ENCODE measurements at places on chromosomes 5 and 9.

- DNase-seq, result no peak
These were observed 30.8 kb upstream of the REEP2 start for GRCh38 chr5:138408023-138408422.

DNA sequence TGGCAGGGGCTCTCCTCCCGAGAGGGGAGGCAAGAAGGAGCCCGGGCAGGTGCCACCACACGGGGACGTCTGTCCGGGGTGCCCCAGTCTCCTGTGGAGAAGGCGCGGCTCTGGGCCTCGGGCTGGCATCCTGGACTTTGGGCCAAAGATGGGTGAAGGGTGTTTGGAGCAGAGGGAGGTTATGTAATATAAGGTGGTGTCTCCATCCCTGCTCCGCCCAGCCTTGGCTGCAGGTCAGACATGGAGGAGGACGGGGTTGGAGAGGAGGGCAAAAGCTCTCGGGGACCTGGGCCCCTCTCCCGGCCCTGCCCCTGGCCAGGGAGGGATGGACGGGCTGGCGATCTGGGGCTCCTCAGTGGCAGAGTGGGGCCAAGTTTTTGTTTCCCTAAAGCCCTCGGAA, 1.2 kb upstream of the SOHLH1 start:
- DNase-seq, result no peak

GRCh38 chr9:69443178-69443577, 118.2 kb downstream of the ENTREP1 start:
- DNase-seq, result no peak

- no peak for DNase-seq
These were observed 21.7 kb upstream of the NRARP start for GRCh38 chr9:137323531-137324331.

GRCh38 chr5:60262576-60263295, 369.2 kb upstream of the PDE4D start:
- no peak for DNase-seq

DNA sequence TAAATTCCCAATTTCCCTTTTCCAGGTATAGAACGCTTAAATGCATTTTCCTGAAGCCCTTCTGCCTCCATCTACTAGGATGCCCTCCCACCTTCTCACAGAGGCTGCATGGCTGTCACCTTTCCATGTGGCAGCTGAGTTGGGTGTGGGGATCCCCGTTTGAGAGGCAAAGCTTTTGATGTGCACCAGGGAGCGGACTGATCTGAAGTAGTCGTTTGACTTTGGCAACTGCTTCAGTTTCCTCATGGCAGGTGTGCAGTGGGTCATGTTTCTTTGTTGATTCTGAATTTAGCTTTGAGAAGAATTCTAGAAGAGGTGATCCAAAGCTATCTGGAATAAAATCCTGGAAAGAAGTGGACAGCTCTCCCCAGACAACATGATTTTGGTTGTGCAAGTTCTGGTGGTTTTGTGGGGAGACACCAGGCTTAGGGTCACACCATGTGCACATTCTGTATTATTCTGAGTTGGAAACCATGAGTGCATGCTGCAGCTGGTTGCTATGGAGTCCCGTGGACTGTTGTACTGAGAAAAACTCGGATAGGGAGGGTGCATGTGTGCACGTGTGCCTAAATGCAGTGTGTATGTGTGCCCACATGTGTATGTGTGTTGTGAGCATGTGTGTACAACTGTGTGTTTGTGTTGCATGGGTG, 63.5 kb downstream of the GADD45G start:
- no peak for DNase-seq

DNA sequence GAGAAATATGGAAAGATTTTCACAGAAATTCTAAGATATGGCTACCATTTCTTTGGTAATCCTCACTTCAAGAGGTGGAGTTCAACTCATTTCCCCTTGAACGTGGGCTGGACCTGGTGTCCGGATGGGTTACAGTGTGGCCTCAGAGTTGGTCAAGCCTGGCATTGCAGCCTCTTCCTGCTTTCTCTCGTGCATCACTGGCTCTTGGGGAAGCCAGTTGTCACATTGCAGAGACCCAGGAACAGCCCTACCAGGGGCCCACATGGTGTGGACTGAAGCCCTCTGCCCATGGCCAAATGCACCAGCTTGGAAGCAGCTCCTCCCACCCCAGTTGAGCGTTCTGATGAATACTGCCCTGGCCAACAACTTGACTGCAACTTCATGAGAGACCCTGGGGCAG, 47.7 kb upstream of the FCN1 start:
- DNase-seq, result no peak

DNA sequence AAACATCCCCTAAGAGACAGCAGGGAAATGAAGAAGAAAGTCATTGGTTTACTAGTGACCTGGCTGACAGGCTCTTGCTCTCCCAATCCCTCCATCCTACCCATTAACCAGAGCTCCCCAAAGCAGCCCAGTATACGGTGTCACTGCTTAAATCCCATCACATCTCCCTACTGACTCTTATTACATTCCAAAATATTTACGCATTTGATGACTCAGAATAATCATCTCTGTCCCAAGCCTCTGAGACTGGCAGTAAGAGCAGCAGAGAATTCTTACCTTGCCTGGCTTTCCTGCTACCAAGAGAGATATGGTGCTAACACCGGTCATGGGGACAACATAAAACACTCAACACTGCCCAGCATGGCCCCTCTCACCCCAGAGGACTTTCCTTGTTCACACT, 20.2 kb upstream of the WHRN start:
- no peak for DNase-seq

GRCh38 chr5:133119233-133119711, 67.5 kb downstream of the HSPA4 start:
- DNase-seq, result no peak

DNA sequence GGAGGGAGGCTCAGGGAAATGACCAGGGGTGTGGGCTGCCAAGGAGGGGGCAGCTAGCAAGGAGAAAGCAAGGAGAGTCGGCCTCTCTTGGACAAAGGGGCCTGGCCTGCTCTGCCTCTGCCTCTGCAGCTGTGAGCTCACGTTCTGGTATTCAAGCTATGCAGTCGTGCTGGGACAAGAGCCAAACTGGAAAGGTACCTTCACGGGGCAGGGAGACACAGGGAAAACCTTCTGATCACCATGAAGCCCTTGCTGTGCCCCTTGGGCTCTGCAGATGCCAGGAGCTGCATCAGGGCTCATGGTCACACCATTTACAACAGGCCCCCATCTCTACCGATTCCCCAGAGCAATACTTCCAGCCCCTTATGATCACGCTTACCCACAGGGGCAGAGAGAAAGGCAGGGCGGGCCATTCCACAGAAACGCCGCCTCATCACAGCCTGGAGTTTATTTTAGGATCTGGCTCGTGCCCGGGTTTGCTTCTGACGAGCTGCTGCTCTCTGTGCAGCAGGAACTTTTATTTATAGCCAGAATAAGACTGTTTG, 63.2 kb downstream of the PRRT1B start:
- DNase-seq, result no peak

DNA sequence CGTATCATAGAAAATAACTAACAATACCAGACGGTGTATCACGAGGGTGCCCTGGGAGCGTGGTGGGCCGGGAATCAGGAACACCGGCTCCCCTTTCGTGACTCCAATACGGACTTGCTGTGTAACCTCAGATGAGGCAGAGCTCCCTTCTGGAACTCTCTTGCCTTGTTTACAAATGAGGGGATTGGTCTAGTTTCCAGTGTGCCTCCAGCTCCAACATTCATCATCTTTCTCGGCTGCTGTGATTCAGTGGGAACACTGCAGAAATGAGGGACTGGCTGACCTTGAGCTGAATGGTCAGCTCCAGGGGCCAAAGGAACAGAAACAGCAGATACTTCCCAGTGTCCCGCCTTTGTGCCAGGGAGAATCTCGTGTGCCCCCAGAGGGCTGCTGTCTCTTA, 22.6 kb upstream of the TGFBI start:
- no peak for DNase-seq

DNA sequence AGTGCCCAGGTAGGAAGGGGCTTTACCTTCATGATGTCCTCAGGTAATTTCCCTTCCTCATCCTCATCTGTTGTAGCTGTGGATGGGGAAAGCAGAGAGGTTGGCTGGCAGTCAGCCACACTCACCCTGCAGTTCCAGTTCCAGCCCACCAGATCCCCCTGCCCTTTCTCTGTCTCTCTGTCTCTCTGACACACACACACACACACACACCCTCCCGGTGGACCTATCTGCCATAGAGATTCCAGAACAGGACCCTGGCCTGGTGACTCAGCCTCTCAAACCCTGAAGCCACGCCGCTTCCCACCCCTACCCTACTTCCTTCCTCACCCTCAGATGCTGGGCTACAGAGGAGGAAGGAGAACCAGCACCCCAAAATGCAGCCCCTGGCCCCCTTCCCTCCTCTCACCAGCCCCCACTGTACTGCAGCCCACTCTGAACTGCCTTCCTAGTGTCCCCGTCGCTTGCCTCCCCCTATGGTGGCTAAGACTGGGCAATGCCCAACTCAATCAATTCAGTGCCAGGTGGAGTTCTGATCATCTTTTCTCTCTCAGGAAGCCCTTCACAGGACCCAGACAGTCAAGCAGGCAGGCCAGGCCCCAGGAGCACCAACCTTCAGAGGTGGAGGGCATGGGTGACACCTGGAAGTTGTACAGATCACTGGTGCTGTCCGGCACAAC, 4.8 kb downstream of the IRF1 start:
- no peak for DNase-seq

Measured in stimulated activated CD8-positive, alpha-beta memory T cell treated with anti-CD3 and anti-CD28 coated beads, Interleukin-7, amount 100 ng/mL, for 1 hour (primary cell).